Mononuclear cell (primary cell): ENCODE measurements at places on chromosomes 6 and 20. TPM values are rescaled to one million over a fixed set of nuclear protein-coding genes. Genes with fewer than 3 reads are reported as not detected.

SDC4 gene
- total RNA-seq: 17.1 TPM

KCNQ5 gene
- total RNA-seq: 2.8 TPM

CPNE5 gene
- total RNA-seq: 6.9 TPM

HNF4A gene
- not detected for total RNA-seq

CNBD2 gene
- 11.3 TPM for total RNA-seq

DUSP22 gene
- 37.7 TPM for total RNA-seq

ENPP4 gene
- 17.5 TPM for total RNA-seq

MCM3 gene
- total RNA-seq: 9.1 TPM

ENPP1 gene
- total RNA-seq: 0.21 TPM

SSTR4 gene
- not detected for total RNA-seq

CCDC170 gene
- 1.2 TPM for total RNA-seq

UBE3D gene
- total RNA-seq: 6.5 TPM
